SJSA1 (cell line): ENCODE measurements at places on chromosomes 5 and 9.

DNA sequence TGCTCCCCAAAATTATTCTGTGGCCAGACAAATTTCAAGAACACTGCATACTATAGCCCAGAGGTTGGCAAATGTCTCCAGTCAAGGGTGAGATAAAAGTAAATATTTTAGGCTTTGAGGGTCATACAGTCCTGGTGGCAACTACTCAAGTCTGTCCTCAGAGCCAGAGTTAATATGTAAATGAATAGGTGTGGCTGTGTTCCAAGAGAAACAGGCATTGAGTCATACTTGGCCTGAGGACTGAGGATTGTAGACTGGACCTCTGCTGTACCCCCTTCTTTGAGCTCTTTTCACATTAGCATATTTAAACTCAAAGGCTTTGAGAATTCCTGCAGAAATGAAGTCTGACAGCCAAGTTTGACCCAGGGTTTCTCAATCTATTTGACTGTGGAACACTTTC is 129.2 kb upstream of the PTCH1 start:
- H3K4me1 ChIP-seq, result peaks cover 30% of the 10 kb centered on the region
- H3K27me3 ChIP-seq, result no peaks in the 10 kb centered on the region
- H3K36me3 ChIP-seq, result no peaks in the 10 kb centered on the region
- DNase-seq, result no peak

GRCh38 chr9:133134388-133135145 is 13.5 kb upstream of the RALGDS start:
- peak overlapping the region; percentile 93 for H3K27ac ChIP-seq
- peaks cover 40% of the 10 kb centered on the region for H3K4me1 ChIP-seq
- H3K36me3 ChIP-seq, result no peaks in the 10 kb centered on the region
- no peak for DNase-seq
- H3K27me3 ChIP-seq, result no peaks in the 10 kb centered on the region

- H3K27ac ChIP-seq, result no peak overlapping the region
- H3K4me3 ChIP-seq, result no peak overlapping the region
- H3K27me3 ChIP-seq, result no peaks in the 10 kb centered on the region
- no peak for DNase-seq
- H3K36me3 ChIP-seq, result no peaks in the 10 kb centered on the region
- H3K4me1 ChIP-seq, result peaks cover 20% of the 10 kb centered on the region
Observed at GRCh38 chr9:81183761-81184160, 505.6 kb downstream of the TLE1 start.

DNA sequence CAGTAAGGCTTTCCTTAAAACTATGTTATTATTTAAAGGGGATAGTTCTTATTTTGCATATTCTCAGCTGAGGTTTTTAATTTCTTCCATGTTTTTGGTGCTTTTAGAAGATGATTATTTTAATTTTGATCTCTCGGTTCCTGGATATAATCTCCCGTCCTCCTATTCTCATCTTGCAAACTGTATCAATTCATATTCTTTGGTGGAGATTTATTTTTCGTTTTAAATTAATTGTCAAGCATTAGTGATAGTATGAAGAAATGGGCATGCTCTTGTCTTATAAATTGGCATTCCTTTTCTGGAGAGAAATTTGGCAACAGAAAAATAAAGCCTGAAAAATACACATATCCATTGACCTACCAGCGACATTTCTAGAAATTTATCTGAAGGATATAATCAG is 15.5 kb upstream of the GNAQ start:
- no peak for DNase-seq
- no peak overlapping the region for H3K27ac ChIP-seq
- no peak overlapping the region for H3K4me3 ChIP-seq
- H3K27me3 ChIP-seq, result 0 out of 2 replicates have a peak, but pooled peaks cover 3% of the 10 kb centered on the region
